ENCODE measurements at places on chromosomes 2 and 18. TPM values are rescaled to one million over a fixed set of nuclear protein-coding genes. Genes with fewer than 3 reads are reported as not detected.

GRCh38 chr2:102112692-102113665 lies 29.6 kb upstream of the IL1R1 start:
- DNase-seq = no peak
- H3K4me3 ChIP-seq = no peak overlapping the region
- H3K27ac ChIP-seq = no peak overlapping the region
- no peaks in the 10 kb centered on the region for H3K27me3 ChIP-seq

ASB18 gene
- not detected for total RNA-seq

- H3K36me3 ChIP-seq = no peaks in the 10 kb centered on the region
- no peak overlapping the region for H3K4me3 ChIP-seq
- H3K27ac ChIP-seq = peak overlapping the region; percentile 42
- DNase-seq = no peak
- no peaks in the 10 kb centered on the region for H3K27me3 ChIP-seq
These were observed 78.4 kb downstream of the SETBP1 start for GRCh38 chr18:44758861-44759631.

SERPINB7 gene
- total RNA-seq = not detected

GRCh38 chr2:59301466-59302402 lies 1060.6 kb upstream of the FANCL start:
- DNase-seq = peak; percentile 68
- H3K36me3 ChIP-seq = no peaks in the 10 kb centered on the region
- H3K4me1 ChIP-seq = no peaks in the 10 kb centered on the region
- no peaks in the 10 kb centered on the region for H3K27me3 ChIP-seq
- no peak overlapping the region for H3K4me3 ChIP-seq

DNA sequence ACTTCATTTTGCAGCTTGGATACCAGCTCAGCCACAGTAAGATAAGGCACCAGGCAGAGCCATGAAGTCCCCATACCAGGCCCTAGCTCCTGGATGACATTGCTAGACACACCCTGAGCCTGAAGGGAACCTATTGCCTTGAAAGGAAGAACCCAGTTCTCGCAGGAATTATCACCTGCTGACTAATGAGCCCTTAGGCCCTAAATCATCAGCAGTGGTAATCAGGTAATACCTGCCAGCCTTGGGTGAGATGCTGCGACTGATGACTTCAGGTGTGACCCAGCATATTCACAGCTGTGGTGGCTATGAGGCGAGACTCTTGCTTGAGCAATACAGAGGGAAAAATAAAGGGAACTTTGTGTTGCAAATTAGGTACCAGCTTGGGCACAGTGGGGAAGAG lies 24.9 kb downstream of the CLK1 start:
- no peaks in the 10 kb centered on the region for H3K4me1 ChIP-seq
- DNase-seq = no peak

DNA sequence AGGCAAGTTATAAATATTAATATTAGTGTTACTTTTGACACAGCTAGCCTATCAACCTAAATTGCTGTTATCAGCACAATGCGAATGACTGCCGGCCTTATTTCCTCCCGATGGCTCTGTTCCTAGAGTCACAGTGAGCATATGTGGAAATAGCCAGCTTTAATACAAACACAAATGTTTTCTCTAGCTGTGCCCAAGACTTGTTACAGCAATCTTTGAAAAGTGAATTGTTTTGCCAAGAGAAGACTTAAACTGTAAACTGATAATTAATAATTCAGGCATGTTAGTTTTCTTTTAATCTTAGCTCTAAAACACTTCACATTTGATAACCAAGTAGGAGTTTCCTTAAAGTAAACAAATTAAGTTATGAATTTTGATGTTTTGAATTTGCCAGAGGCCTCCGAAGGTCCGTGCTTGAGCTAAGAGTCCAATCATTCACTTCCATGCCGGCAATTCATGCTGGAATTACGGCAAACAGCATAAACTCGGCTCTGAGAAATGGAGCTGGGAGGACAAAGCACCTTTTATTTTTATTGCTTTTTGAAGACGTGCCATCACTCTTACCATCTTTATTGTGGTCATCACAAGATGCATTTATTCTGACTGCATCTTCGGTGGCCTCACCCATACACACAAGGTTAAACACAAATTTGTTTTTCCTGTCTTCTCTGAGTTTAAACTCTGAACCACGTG lies 184.5 kb upstream of the CWC22 start:
- no peak for DNase-seq
- no peaks in the 10 kb centered on the region for H3K36me3 ChIP-seq
- H3K27me3 ChIP-seq = no peaks in the 10 kb centered on the region
- no peak overlapping the region for H3K4me3 ChIP-seq
- no peak overlapping the region for H3K27ac ChIP-seq

GRCh38 chr2:216246766-216247165 lies 125.5 kb downstream of the MARCHF4 start:
- no peaks in the 10 kb centered on the region for H3K27me3 ChIP-seq
- DNase-seq = no peak
- no peak overlapping the region for H3K27ac ChIP-seq
- H3K4me3 ChIP-seq = no peak overlapping the region
- no peaks in the 10 kb centered on the region for H3K4me1 ChIP-seq
- H3K36me3 ChIP-seq = no peaks in the 10 kb centered on the region

THSD7B gene
- 0.71 TPM for total RNA-seq

DNA sequence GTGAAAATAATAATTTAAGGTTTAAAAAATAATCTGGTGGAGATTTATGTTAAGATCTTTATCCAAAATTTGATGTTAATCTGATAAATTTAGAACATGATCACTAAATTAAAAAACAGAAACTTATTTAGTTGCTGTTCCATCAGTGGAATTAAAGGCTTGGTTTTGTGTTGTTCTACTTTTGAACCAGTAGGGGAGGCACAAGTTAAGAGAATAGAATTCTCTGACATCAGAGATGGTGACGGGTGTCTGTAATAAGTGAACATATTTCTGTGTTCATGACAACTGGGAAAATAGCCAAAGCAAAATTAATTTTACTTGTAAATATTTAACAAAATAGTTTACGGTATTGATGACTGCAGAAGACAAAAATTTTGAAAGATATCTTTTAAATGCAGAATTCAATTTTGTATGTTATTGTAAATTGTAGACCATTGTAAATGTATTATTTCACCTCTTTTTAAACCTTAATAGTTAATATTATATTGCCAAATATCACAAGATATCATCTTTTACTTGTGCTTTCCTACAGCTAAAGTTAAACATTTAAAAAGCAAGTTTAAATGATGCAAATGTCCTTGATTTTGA lies 106.0 kb downstream of the UBR3 start:
- H3K27ac ChIP-seq = no peak overlapping the region
- DNase-seq = no peak
- H3K4me1 ChIP-seq = no peaks in the 10 kb centered on the region
- peaks cover 13% of the 10 kb centered on the region for H3K36me3 ChIP-seq
- H3K27me3 ChIP-seq = no peaks in the 10 kb centered on the region
- H3K4me3 ChIP-seq = no peak overlapping the region

CYS1 gene
- total RNA-seq = 10.3 TPM

MYOM1 gene
- 23.2 TPM for total RNA-seq

DNA sequence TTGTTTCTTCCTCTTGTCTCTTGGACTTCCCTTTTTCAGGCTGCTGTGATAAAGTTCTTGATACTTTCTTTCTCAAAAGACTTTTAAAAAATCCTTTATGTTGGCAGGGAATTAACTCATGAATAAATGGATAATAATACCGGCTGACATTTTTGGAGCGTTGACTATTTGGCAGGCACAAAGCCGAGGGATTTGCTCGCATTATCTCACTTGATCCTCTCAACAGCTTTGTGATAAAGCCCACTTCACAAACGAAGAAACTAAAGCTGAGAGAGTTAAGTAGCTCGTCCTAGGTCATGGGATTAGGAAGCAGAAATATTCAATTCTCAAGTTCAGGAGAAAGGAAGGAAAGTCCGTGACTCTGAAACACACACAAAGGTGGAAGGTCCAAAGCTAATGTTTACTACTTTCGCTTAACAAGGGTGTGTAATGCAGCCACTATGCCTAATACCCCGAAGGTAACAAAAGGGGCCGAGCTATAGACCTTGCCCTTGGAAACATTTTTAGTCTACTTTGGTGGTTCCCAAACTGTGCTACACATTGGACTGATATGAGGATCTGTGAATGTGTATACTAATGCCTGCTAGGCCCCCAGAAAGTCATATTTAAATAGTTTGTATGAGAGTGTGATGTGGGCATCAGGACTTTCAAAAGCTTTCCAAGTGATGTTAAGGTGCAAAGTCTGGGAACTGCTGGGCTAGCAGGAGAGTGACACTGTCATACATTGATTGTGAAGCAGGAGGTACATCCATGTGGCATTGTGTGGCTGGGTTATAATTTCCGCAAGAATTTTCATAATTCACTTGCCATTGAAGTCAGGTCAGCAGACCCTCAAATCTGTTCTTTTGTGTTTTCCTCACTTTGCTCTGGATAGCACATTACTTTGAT lies 508.4 kb downstream of the PLCL1 start:
- H3K36me3 ChIP-seq = no peaks in the 10 kb centered on the region
- no peaks in the 10 kb centered on the region for H3K4me1 ChIP-seq
- no peak overlapping the region for H3K4me3 ChIP-seq
- DNase-seq = no peak
- H3K27me3 ChIP-seq = no peaks in the 10 kb centered on the region

- no peak overlapping the region for H3K4me3 ChIP-seq
- H3K36me3 ChIP-seq = no peaks in the 10 kb centered on the region
- H3K27me3 ChIP-seq = no peaks in the 10 kb centered on the region
- H3K27ac ChIP-seq = no peak overlapping the region
- no peaks in the 10 kb centered on the region for H3K4me1 ChIP-seq
These were observed 25.2 kb upstream of the ACVR1 start for GRCh38 chr2:157901325-157901724.

RIT2 gene
- total RNA-seq = not detected

ANKRD23 gene
- total RNA-seq = 5.2 TPM

DNA sequence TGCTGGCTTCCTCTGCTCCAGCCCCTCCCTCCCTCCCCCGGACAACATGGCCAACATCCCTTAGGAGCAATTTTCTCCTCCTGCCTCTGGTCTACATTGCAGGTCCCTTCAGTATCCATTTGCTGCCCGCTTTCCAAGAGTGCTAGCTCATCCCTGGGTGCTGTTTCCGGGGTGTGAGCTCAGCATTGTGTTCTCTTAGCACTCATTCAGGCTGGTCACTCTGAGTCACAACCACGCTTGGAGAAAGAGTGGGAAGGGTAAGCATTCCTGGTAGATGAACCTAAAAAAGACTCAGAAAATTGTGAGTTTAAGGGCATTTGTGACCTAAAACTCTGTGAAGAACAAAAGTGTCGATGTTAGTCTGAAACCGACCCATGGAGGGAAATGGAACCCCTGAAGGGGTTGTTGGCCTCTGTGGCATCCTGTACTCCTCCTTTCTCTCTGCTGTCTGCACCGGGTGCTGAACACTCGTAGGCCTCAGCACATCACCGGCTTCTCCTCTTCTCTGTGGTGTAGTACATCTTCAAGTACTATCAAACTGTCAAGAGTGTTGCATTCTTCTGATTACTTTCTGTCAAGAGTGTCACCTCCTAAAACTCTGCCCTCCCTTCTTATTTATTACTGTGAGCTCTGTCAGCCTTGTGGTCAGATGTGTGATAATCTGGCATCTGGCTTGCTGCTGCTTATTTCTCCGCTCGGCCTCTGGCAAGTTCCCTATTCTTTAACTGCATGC lies 73.0 kb downstream of the CTNNA2 start:
- H3K36me3 ChIP-seq = no peaks in the 10 kb centered on the region
- no peak overlapping the region for H3K4me3 ChIP-seq
- no peaks in the 10 kb centered on the region for H3K4me1 ChIP-seq
- DNase-seq = no peak

GRCh38 chr2:68436270-68436669 lies 30.8 kb downstream of the FBXO48 start:
- no peak overlapping the region for H3K4me3 ChIP-seq
- H3K27ac ChIP-seq = peak overlapping the region; percentile 65
- H3K27me3 ChIP-seq = no peaks in the 10 kb centered on the region
- H3K4me1 ChIP-seq = no peaks in the 10 kb centered on the region
- H3K36me3 ChIP-seq = no peaks in the 10 kb centered on the region

GRCh38 chr18:5196253-5197031 lies 615 bp downstream of the AKAIN1 start:
- H3K4me3 ChIP-seq = no peak overlapping the region
- DNase-seq = no peak
- H3K4me1 ChIP-seq = no peaks in the 10 kb centered on the region
- H3K27ac ChIP-seq = no peak overlapping the region
- H3K36me3 ChIP-seq = no peaks in the 10 kb centered on the region
- H3K27me3 ChIP-seq = peaks cover 30% of the 10 kb centered on the region

DNA sequence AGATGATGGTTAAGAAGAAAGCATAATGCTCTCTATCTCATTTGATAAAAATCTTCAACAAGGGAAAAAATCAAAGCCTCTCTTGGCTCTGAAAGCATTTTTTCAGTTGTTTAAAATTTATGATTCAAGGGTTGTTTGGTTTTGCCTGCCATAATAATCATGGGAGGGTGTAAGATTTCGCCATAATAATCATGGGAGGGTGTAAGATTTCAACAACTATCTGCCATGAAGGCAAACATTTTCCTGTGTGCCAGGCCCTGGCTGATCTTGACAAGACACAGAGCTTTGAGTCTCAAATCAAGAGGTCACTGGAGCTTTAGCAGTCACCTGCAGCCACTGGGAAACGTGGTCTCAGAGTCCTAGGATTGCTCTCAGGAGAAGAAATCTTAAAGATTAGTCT lies 175.1 kb upstream of the PIEZO2 start:
- no peak overlapping the region for H3K4me3 ChIP-seq
- no peaks in the 10 kb centered on the region for H3K4me1 ChIP-seq
- DNase-seq = no peak

PDCD1 gene
- 0.36 TPM for total RNA-seq

DNA sequence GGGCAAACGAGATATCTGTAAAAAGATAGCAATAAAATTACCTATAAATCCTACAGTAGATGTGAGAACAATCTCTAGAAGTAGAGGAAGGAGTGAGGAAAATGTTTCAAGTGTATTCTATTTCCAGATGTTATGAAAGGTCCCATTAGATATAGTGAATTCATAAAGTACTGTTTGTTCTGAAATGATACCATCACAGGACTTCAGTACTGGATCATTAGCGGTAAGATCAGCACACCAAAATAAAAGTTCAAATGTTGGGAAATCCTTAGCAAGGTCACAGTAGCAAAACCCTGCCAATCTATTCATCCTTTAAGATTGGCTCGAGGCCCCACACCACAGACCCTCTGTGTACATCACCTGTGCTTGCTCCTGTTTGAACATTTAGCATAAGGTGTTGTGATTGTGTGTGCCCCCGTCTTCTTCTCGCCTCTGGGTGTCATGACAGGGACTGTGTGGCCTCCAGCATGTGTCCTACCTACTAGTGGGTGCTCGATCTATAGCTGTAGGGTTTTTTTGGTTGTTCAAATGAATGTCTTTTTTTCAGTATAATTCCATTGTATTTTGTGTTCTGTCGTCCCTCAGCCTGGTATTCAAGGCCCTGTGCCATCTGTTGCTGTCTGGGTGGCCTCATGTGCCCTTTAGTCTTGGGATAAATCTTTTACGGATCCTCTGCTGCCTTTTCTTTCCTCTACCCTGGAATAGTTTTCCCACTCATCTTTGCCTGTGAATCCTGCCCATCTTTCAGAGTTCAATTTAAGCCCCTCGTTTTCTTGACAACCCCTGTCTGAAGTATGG lies 9.1 kb downstream of the MFSD6 start:
- H3K36me3 ChIP-seq = no peaks in the 10 kb centered on the region
- H3K27me3 ChIP-seq = no peaks in the 10 kb centered on the region
- no peak overlapping the region for H3K27ac ChIP-seq
- no peaks in the 10 kb centered on the region for H3K4me1 ChIP-seq

- H3K27ac ChIP-seq = no peak overlapping the region
- no peak for DNase-seq
- H3K4me3 ChIP-seq = no peak overlapping the region
These were observed 11.4 kb downstream of the MYO5B start for GRCh38 chr18:50183556-50183955.

All from sigmoid colon (tissue), 7 donors.